ENCODE measurements at places on chromosomes 7 and 10.

DNA sequence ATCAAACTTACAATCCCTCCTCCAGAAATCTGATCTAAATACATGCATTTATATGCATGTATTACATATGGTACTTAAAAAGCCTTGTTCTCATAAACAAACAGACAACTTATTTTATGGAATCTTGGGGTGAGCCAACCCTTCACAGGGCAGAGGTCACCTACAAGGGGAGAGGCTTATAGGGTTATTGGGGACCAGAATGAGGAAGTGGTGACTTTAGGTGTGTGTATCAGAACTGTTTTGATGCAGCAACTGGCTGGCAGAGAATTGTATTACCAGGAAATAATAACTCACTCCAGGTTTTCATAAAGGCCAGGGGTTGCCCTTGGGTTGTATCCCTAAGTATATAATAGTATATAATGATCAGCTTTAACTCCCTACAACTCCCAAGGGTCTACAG is 91.1 kb downstream of the SVIL start:
- DNase-seq, result no peak

DNA sequence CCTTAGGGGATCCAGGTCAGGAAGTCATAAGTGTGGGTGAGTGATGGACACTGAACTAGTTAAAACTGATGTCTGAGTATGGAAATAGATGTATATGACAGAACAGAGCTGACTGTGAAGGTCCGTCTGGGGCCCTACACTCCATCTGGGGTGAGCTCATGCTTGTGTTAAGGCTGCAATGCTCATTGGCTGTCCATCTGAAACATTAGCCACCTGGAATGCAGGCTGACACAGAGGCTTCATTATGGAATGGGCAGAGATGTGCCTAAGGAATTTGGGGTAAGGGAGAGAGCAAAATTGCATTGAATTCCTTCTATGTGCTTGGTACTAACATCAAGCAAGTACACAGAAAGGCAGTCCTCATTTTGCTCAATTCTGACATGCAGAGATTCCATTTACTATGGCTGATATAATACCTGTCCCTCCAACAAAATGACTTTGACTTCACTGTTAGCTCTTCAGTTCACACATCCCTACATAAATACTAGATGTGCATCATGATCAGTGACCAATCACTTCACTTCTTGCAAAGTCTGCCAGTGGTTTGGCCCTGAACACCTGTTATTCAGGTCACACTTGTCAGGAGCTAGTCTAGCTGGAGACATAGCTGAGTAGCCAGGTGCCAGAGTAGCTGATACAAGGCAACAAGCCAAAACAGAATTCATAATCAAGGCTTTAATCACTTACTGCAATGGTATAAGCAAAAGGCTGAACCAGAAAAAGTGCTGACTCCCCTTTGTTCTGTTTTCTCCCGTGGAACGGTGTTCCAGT is 128.9 kb upstream of the VWC2 start:
- no peak for DNase-seq

- peak; percentile 69 for DNase-seq
These were observed 90.4 kb downstream of the KIAA1549 start for GRCh38 chr7:138890499-138891445.

- DNase-seq, result no peak
These were observed 37.9 kb downstream of the JAZF1 start for GRCh38 chr7:28142650-28143049.

DNA sequence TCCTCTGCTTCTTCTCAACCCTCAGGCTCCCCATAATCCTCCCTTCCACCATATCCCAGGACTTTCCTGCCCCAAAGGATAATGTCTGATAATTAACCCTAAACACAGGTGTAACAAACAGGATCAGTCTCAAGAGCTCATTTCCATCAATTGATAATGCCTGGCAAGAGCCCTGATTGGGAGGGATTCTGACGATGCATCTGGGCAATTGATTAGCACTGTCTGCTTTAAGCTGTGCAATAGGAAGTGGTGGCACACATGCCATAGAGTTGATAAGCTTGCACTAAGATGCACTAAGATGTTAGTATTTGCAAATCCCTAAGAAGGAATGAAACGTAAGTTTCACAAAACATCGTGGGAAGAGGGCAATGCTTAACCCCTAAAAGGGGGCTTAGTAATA is 27.4 kb upstream of the EGR2 start:
- DNase-seq, result no peak

DNA sequence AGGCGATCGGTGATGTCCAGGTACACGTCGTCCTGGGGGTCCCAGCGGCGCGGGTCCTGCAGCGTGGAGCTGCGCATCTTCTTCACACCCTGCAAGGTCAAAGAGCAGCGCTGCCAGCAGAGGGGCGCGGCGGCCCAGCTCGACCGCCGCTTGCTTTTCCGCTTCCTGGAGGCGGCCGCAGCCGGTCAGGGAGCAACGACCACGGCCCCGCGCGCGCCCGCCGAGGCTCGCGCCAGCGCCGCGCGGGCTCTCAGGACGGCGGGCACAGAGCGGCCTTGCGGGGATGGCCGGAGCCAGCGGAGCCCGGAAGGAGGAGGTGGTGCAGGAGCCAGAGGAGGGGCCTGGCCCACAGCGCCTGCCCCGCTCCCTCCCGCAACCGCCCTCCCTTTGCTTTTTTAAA is 76.4 kb upstream of the CDC14C start:
- no peak for DNase-seq

- DNase-seq, result no peak
These were observed 9.2 kb downstream of the SGMS1 start for GRCh38 chr10:50614444-50615137.

DNA sequence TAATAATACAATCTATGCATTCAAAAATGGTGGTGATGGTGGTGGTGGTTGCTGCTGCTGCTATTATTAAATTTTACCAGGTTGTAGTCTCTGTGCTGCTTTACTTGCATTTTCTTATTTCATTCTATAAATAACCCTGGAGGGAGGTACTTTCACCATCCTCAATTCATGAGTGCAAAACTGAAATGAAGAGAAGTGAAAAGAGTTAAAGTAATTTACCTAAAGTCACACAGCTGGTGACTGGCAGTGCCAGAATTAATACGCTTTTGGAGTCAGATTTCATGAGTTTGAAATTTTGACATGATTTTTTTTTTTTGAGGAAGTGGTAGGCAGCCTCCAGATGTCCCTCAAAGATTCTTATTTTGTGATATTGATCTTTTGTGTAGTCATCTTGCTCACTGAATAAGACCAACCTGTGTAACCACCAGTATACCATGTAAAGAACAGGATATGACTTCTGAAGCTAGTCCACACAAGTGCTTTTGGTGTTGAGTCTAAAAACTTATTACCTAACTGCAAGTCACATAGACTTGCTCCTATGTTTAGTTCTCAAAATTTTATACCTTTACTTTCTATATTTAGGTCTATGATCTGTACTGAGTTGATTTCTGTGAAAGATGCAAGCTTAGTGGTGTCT is 218.8 kb downstream of the ZWINT start:
- no peak for DNase-seq

- DNase-seq, result peak; percentile 98
These were observed at the start of gene ARHGAP19 for GRCh38 chr10:97292097-97292861. TSS of gene ARHGAP19 (minus strand) at chr10:97292637. CDS start at chr10:97292627, 10 bp downstream.

- peak; percentile 90 for DNase-seq
These were observed 32.0 kb downstream of the CUL2 start for GRCh38 chr10:35058134-35058533.

GRCh38 chr10:62811159-62811875 is 4.8 kb downstream of the EGR2 start:
- DNase-seq, result no peak

DNA sequence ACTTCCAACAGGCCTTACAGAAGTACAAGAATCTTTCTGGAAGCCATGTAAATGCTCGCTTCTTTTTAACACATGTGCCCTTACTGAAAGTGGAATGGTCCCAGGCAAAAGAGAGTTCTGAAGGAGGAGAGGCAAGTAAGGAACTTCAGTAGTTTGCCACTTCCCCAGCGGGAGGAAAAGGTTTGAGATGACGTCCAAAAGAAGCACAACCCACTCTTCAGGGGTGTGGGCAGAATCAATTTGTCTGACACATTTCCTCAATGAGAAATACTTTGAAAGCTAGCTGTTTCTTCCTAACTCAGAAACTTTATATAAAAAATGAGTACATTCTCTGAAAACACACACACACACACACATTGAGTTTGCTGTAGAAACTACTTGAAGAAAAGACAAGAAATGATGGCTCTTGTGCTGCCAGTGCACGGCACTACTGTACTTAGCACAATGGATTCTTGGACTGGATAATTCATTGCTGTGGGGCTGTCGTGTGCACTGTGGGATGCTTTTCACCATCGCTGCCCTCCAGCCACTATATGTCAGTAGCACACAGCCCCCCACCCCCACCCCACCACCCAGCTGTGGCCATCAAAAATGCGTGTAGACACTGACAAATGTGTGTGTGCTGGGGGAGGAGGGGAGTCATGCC is 183.0 kb downstream of the SRPK2 start:
- DNase-seq, result no peak

DNA sequence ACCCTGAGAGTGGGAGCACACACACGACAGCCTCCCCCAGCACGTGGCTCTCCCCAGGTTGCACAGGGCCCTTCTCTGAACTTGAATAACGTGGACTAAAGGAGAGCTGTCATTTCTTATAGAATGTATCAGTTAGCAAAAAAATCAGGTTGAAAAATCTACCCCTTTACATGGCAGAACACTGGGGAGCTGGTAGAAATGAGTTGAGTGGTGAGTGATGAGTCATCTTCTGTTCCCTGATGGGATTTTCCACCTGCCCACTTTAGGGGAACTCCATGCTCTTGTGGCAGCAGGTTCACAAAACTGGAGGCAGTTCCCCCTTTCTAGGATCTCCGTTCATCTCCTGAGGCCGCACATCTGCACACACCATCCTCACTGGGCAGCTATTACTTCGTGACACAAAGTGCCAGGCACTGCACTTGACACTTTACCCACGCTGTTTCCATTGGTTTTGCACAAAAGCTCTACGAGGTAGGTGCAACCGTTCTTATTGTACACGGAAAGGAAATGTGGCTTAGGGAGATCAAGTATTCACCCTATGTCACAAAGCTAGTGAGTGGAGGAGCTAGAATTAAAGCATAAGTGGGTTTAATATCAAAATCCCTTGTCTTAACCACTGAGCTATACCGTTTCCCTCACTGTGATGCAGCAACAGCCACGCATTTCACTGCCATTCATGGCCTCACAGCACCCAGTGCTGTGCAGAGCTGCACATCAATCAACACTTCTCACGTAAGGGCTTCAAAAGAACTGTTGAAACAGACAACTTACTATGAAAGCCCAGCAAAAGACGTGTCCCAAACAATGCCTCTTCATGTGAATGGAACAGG is 80.2 kb downstream of the RNF216 start:
- peak; percentile 29 for DNase-seq

DNA sequence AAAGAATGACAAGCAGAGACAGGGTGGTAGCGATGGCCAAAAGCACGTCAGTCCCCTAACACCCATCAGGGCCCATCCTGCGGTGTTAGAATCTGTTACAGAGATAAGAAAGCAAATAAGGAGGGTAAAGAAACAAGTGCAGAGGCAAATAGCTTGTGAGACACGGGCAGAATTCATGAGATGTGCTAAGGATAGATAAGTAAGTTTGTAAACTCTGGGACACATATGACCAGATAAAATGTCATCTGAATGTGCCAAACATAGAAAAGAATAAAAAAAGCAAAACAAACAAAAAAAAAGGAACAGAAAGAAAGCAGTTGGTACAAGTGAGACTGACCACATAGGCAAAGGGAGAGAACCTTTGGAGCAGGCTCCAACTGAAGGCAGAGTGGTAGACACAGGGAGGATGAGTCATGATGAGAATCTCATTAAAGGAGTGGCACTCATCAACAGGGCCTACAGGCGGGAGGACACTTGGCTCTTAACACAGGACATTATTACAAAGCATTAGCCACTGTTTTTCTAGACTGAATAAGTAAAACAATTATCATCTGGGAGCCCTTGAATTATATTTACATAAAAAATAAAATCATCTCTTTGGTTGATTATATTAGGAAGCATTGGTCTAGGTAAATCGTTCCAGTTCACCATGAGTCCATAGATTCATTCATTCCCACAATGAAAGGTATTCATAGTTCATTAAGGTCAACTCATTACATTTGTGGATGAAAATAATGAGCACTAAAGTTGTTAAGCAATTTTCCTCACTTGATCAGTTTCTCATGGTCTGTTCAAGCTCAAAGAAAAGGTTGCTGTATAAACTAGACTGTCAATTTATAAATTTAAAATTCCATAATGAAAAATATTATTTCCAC is 21.5 kb upstream of the EPHB6 start:
- peak; percentile 30 for DNase-seq
